ENCODE measurements at places on chromosomes 4 and X. TPM values are rescaled to one million over a fixed set of nuclear protein-coding genes. Genes with fewer than 3 reads are reported as not detected.

The FAM53A gene
- 0.90 TPM for total RNA-seq

The COX7B2 gene
- total RNA-seq, result not detected

The SHROOM4 gene
- 3.9 TPM for total RNA-seq

The SRPX2 gene
- total RNA-seq, result 7.7 TPM

The FBXL5 gene
- total RNA-seq, result 48.4 TPM

The NPNT gene
- total RNA-seq, result 23.2 TPM

The GALNT7 gene
- 100 TPM for total RNA-seq

The FIP1L1 gene
- total RNA-seq, result 60.2 TPM

The RPL34 gene
- total RNA-seq, result 1,454 TPM

DNA sequence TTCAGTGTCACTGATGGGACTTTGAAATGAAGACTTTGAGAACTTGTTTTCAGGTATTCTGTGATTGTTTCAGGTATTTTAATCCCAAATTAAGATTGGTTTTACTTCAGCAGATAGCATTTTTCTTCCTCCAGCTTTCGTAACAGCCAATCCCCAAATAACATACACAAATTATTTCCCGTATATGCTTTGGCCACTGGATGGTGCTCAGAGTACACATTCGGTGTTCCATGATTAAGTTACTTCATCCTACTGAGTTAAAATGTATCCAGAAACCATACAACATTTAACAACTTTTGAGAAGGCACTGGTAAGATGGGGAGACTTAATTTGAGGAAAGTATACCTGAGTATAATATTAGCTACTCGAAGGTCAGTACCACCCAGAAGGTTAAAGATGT is 233.4 kb upstream of the FAM47A start:
- no peak for DNase-seq

DNA sequence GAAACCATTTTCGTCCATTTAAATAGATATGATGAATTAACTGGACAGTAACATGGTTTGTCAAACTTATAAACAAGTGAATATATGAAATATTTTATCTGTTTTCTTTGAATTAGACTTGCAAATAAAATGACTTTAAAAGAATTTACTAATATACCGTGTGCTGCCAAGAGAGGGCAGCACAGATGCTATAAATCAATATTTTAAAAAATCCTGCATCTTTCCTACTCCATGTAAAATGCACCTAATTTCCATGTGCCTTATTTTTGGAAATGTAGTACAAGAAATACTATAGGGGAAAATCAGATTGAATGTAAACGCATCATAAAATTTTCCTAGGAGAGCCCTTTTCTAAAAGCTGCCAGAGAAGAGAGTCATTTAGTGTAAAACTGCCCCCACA is 62.2 kb downstream of the PRKX start:
- no peak for DNase-seq

DNA sequence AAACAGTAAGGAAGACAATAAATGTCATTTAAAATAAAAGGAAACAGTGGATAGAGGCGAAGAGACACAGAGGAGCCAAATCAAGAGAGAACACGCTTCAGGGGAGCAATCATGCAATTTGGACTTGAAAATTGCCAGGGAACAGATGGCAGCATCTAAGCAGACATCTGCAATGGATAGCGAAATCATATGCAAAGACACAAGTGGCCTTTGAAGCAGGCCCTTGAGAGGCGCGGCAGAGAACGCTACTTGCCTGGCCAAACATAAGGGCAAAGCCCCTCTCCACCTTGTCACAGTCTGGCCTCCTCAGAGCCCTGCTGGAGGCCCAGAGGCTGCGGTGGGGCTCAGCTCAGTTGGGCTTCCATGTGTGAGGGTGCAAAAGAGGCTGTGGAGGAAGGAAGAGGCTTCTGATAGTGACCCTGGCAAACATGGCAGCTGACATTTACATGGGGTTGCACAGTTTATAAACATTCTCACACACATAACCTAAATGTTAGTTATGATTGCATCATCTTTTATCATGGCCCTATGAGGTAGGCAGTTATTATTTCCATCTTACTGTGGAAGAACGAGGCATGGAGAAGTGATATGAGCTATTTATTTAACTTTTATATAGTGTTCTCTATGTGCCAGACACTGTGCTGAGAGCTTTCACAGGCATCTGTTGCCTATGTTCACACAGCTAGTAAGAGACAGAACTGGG is 18.3 kb downstream of the ADGRG4 start:
- no peak for DNase-seq

DNA sequence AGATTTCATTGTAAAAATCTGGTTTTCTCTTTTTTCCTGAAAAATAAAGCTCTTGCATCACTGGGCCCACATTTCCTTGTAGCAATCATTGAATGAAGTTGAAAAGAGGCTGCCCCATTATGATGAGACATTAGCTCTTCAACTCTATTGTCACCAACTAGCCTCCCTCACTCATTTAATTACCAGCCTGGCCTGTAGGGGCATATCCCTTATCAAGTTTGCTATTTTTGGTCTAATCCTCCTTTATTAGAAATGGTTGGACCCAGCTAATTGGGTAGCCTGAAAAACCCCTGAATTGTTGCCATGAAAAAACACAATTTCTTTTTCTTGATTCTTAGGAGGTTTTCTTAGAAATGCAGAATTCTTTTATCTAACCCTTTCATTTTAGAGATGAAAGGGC is 164.6 kb upstream of the CASK start:
- no peak for DNase-seq

- DNase-seq, result no peak
Measured at GRCh38 chr4:4457803-4458553, 71.1 kb downstream of the NSG1 start.

DNA sequence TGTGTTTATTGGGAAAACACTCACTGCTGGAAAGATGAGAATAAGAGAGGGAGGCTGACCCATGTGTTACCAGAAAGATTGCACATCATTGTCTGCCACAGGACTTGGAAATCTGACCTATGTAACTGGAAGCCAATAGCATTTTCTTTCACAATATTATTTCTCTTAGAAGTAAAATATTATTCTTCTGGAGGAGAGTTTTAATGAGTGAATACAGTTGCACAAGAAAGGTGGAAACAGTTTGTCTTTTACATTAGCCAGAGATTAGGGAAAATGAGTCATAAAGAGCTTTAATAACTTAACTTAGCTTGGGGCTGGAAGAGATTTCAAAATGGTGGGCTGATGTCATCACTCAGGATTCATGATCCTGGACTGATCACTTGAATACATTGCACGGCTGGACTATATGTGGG is 31.5 kb upstream of the LNX1 start:
- DNase-seq, result no peak

- peak; percentile 72 for DNase-seq
Measured at GRCh38 chr4:155667222-155667567, 547 bp downstream of the GUCY1A1 start.

GRCh38 chr4:3253808-3254207 is 4.8 kb downstream of the MSANTD1 start:
- peak; percentile 69 for DNase-seq

DNA sequence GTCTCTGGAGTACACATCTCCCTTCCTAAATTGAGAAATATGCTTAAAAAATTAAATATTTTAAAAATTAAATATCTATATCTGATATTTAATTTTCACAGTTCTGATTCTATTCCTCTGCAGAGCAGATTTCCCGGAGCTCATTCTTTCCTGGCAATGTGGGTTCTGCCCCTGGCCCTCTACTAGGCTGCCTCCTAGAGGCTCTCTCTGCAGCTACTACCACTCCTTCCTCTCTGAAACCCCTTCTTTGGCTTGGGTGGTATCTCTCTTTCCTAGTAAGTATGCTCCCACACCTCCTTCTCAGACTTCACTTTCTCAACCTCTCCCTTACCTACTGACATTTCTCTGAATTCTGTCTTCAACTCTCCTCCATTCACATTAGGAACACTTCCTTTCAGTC is 45.3 kb downstream of the RPGR start:
- DNase-seq, result no peak

- DNase-seq, result no peak
Measured at GRCh38 chr4:16579866-16580265, 318.6 kb downstream of the LDB2 start.
